ENCODE measurements at places on chromosomes 1 and 21.

DNA sequence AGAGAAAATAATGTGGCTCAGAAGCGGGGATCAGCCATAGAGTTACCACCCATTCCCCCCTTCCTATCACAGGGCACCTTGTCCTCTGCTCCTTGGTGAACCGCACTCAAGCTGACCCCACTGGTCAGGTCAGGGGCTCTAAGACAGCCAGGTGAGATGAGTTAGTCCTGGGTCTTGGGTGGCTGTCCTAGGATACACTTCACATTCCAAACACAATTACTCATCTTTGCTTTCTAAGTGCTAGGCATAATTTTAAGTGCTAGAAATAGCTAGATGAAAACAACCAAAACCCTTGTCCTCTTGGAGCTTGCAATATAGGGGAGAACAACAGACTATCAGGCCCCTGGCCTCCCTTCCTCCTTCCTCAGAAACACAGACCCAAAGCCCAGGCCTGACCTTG is 7.8 kb upstream of the MUTYH start:
- no peaks in the 10 kb centered on the region for H3K27me3 ChIP-seq
- no peak for DNase-seq
- H3K36me3 ChIP-seq, result peaks cover 11% of the 10 kb centered on the region
- H3K27ac ChIP-seq, result no peak overlapping the region
- H3K4me3 ChIP-seq, result no peak overlapping the region
- peaks cover 6% of the 10 kb centered on the region for H3K4me1 ChIP-seq

DNA sequence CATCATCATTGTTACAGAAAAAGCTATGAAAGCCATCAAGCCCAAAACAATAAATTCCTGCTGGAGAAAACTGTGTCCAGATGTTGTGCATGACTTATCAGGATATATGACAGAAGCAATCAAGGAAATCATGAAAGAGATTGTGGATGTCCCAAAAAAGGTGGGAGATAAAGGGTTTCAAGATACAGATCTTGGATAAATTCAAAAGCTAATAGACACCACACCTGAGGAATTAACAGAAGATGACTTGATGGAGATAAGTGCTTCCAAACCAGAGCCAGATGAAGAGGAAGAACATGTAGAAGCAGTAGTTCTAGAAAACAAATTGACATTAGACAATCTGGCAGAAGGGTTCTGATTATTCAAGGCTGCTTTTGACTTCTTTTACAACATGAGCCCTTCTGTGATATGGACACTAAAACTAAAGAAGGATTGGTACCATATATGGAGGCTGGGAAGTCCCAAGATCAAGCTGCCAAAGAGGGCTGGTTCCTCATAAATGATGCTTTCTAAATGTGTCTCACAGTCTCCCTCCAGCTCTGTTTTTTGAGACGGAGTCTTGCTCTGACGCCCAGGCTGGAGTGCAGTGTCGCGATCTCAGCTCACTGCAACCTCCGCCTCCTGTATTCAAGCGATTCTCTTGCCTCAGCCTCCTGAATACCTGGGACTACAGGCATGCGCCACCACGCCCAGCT is 32.1 kb upstream of the LRIG2 start:
- H3K4me1 ChIP-seq, result peaks cover 41% of the 10 kb centered on the region
- H3K27ac ChIP-seq, result no peak overlapping the region
- no peaks in the 10 kb centered on the region for H3K36me3 ChIP-seq

DNA sequence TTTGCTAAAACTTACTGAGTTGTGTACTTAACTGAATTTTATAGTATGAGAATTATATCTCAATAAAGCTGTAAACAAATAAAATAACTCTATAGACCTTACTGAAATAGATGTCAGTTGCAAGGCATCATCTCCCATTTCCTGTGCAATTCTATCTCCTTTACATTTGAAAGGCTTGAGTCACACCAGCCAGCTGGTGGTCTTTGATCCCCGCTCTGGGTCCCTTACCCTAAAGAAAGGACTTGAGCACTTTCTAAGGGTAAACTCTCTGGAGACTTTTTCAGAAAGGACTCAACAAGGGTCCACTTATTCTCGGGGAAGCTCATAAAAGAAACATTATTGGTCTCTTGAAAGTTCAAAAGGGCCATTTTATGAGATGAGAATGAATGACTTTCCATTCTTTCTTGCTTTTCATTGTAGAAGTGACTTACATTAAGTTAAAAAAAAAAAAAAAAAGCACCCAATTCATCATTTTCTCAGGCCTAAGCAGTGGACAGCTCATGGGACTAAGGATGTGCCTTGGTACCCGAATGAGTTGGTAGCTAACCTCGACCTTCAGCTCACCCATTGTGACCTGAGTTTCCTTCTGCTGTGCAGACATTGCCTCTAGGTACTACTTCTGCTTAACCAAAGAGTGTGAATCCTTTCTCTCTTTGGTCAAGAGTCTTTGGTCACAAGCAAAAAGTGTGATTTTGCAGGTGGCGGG is 147.0 kb upstream of the COA6 start:
- peaks cover 55% of the 10 kb centered on the region for H3K27me3 ChIP-seq
- no peak overlapping the region for H3K27ac ChIP-seq
- DNase-seq, result no peak
- peaks cover 2% of the 10 kb centered on the region for H3K4me1 ChIP-seq

DNA sequence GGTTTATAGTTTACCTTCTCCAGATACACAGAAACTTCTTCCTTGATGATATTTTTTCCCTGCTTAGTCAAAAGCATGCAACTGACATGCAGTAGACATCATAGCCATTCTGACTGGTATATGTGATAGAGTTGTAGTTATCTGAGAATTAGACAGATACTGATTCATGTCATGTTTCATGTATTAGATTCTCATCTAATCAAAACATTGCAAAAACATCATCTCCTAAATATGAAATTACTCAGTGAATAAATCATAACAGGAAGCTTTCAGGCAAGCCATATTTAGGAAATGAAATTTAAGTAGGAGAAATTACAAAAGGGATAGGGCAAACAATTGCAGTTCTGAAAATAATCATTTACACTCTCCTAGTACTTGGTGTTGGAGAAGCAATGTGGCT is 38.4 kb upstream of the ASB17 start:
- peaks cover 11% of the 10 kb centered on the region for H3K27me3 ChIP-seq
- no peak overlapping the region for H3K27ac ChIP-seq
- DNase-seq, result no peak
- no peaks in the 10 kb centered on the region for H3K36me3 ChIP-seq
- H3K4me3 ChIP-seq, result no peak overlapping the region

- peak overlapping the region; percentile 0 for H3K4me3 ChIP-seq
- H3K27me3 ChIP-seq, result no peaks in the 10 kb centered on the region
- no peaks in the 10 kb centered on the region for H3K36me3 ChIP-seq
- H3K27ac ChIP-seq, result peak overlapping the region; percentile 54
These were observed 7.0 kb upstream of the RWDD3 start for GRCh38 chr1:95226781-95227660.

DNA sequence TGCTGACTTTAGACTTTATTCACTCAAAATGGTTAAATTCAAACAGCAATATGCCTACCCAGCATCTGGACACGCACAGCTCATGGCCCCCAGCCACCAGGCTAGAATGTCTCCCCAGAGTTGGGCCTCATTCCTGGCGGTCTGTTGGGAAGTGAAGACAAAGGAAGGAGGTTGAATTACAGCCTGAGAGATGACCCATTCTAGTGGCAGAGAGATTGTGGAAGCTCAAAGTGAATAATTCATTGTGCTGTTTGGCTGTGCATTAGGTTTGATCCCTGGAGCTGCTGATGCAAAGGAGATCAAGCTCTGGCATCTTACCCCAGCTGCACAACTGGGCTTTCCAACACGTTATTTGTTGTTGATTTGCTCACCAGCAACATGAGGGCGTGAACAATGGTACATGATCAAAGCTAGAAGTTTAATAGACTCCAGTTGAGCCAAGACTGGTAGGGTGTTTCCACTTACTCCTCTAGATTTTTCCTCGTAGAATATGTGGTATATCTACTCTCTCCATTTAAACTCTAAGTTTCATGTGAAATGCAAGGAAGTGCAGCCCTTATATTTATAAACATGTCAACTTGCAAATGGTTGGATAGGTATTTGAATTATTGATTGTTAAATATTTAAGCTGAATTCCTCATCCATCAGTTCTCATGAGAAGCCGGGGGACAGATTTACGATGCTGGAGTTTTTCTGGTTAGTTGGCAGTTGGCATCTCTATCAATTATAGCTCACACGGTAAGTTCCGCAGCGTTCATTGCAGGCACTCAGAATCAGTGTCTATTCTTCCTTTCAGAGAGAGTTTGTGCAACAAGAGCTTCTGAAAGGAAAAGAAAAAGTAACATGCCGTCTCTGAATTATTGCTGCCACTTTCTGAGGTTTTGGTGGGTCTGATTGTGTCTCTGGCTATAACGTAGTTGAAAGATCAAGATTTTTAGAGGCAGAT is 222.7 kb downstream of the TM2D1 start:
- H3K4me1 ChIP-seq, result peaks cover 33% of the 10 kb centered on the region
- no peak overlapping the region for H3K4me3 ChIP-seq
- H3K27ac ChIP-seq, result peak overlapping the region; percentile 47
- no peak for DNase-seq
- H3K36me3 ChIP-seq, result no peaks in the 10 kb centered on the region
- H3K27me3 ChIP-seq, result no peaks in the 10 kb centered on the region
